Activated naive CD4-positive, alpha-beta T cell (primary cell): ENCODE measurements at places on chromosomes 6 and 20.

DNA sequence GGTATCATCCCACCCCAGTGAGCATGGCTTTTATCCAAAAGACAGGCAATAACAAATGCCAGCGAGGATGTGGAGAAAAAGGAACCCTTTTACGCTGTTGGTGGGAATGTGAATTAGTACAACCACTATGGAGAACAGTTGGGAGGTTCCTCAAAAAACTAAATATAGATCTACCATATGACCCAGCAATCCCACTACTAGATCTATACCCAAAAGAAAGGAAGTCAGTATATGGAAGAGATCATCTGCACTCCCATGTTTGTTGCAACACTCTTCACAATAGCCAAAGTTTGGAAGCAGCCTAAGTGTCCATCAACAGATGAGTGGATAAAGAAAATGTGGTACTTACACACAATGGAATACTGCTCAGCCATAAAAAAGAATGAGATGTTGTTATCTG, 5.9 kb upstream of the KIAA1755 start:
- no peak for DNase-seq

DNA sequence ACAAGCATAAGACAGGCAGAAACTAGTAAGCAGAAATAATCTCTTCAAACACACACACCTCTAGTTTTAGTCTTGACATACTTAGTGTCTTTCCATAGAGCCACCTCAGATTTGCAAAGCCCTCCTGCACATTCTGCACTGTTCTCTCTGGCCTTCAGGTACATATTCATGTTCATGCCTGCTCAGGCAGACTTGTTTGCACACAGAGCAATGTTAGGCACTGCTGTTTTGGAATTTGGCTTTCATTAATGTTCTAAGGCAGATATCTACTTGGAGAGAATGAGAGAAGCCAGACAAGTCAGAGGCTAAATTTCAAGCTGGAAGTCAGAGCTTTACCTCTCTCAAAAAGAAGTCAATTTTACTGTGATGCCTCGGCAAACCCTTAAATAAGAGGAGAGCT, 21.3 kb upstream of the DST start:
- DNase-seq, result no peak

- no peak for DNase-seq
Measured at GRCh38 chr6:125962900-125963497, 6.4 kb downstream of the HINT3 start.

DNA sequence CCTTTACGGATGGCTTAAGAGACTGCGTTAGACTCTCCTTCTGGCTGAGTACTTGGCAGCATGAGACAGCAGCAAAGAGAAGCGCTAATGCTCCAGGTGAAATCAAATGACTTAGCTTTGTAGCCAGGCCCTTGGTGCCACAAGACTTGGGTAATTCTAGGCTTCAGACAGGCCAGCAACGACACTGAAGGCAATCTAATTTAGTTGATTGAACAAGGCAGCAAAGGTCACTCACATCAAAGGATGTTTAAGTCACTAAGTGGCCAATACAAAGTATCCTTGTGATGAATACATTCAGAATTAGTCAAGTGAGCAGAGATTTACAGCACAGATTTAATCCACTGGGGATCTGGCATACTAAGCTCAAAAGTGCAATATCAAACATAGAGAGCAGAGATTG, 113.2 kb downstream of the FAM83B start:
- DNase-seq, result no peak

GRCh38 chr6:104579310-104579863, 280.3 kb downstream of the HACE1 start:
- DNase-seq, result no peak

DNA sequence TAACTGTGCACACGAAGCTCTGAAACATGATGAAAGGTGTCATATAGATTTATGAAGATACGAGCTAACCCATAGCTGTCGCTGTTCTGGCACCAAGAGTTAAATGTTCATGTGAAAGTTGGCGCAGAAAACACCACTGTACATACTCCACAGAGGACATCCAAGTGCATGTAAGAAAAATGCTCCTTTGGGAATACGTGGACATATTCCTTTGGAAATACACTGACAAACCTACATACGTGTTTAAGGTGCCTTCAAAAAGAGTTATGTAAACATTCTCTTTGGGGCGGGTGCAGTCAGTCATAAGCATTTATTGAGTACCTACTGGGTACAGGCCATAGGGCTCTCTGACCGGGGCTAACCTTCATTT, 723 bp upstream of the ARID1B start:
- no peak for DNase-seq

DNA sequence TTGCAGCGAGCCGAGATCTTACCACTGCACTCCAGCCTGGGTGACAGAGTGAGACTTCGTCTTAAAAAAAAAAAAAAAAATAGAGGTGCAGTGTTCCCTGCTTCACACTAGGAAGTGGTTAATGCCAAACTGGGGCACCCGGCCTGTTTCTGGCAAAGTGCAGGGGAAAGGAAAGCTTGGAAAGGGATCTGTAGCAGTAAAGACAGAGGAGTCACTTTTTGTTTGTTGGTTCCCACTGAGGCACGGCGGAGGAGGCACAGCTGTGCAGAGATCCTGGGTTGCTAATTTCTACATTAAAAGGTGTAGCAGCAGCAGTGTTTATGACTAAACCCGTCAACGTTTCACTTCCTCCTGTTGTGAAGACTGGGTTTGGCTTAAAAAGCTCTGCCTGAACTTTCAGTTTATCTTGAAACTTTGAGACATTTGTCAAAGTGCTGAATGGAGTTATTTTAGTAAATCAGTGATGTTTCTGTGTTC, 125.6 kb downstream of the CARMIL1 start:
- no peak for DNase-seq

DNA sequence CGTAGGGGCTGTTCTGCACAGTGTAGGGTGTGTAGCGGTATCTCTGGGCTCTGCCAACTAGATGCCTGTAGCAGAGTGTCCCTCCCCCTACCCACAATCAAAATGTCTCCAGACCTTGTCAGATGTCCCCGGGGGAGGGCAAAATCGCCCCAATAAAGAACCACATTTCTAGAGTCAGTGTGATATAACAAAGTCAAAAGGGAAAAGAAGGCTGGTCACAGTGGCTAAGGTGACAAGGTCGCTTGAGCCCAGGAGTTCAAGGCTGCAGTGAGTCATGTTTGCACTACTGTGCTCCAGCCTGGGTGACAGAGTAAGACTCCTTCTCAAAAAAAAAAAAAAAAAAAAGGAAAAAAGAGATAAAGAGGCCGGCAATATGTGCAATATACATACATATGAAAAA, 11.7 kb upstream of the CEP43 start:
- no peak for DNase-seq

DNA sequence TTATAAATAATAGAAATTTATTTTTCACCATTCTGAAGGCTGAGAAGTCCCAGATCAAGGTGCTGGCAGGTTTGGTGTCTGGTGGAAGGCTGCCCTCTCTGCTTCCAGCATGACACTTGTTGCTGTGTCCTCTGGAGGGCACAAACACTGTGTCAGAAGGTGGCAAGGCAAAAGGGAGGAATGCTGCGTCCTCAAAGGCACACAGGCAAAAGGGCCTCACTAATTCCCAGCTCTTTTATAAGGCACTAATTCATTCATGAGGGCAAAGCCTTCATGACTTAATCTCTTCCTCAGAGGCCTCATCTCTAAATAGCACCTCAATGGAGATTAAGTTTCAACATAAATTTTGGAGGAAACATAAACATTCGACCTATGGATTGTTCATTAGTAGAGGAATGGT, 209.5 kb upstream of the SMLR1 start:
- DNase-seq, result no peak

DNA sequence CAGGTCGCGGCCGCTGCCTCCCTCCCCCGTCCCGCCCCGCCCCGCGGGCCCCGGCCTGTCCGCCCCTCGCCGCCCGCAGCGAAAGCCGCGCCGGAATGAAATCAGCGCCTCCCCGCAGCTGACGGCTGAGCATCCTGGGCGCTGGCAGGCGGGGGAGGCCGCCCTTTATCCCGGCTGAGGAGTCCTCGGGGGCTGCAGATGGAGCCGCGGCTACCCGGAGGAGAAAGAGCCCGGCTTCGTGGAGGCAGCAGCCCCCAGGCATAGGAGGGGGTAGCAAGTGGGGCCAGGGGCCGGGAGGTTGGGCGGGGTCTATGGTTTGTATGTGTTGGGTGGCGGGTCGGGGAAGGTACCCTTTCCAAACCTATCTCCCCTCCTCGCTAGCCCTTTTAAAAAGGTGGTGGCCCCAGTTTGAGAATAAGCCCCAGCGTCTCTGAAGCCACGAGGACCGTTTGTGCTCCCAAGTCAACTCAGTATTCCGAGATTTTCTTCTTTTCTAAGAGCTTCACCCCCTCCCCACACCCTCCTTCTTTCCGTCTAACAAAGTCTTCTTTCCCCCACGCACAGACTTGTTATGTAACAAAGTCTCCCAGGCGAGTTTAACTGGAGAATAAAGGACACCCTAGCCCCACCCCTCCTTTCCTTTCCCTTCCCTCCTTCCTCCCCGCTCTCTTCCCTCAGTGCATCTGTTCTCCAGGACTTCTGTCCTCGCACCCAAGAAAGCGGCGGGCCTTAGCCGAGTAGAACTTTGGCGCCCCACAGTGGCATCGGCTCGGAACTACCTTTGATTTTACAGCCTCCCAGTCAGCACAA, 11.0 kb downstream of the POU3F2 start:
- peak; percentile 22 for DNase-seq

GRCh38 chr20:53706466-53707370, 113.1 kb upstream of the ZNF217 start:
- no peak for DNase-seq

- no peak for DNase-seq
Measured at GRCh38 chr6:26338810-26339209, 26.2 kb upstream of the BTN3A2 start.

DNA sequence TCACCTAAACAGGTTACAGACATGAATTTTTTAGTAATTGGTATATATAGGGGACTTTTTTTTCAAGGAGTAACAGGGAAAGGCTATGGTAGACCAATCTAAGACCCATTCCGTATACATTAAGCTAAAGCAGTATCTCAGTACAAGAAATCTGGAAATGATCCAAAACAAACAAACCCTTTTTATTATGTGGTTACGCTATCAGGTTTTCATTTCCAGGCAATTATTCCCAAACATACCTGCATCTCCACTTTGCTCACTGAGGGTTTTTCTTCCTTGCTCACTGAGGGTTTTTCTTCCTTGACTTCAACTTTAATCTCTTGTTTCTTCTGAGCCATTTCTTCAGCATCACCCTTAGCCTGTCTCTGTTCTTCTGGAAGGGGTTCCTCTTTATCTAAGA, 107.3 kb downstream of the EPB41L2 start:
- DNase-seq, result no peak

GRCh38 chr6:11592294-11592906, 54.9 kb downstream of the TMEM170B start:
- DNase-seq, result no peak

DNA sequence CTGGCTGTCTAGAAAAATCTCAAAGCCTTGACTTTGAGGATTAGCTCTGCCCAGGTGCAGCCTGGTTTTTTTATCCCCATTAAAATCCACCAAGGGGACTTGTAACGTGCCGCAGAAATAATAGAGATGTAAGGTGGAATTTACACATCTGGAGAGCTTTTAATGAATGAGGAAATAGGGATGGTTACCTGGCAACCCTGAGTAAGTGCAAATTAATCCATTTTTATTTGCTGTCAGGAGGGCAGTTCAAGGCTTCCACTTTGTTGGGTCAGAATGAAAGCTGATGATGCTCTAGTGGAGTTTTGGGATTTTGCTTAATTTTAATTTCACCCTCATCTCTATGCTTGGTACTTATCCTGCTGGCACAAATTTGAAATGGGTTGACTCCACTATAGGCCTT, 163.4 kb upstream of the CEP162 start:
- DNase-seq, result no peak

- no peak for DNase-seq
Measured at GRCh38 chr6:155378276-155378675, 64.0 kb upstream of the TFB1M start.

DNA sequence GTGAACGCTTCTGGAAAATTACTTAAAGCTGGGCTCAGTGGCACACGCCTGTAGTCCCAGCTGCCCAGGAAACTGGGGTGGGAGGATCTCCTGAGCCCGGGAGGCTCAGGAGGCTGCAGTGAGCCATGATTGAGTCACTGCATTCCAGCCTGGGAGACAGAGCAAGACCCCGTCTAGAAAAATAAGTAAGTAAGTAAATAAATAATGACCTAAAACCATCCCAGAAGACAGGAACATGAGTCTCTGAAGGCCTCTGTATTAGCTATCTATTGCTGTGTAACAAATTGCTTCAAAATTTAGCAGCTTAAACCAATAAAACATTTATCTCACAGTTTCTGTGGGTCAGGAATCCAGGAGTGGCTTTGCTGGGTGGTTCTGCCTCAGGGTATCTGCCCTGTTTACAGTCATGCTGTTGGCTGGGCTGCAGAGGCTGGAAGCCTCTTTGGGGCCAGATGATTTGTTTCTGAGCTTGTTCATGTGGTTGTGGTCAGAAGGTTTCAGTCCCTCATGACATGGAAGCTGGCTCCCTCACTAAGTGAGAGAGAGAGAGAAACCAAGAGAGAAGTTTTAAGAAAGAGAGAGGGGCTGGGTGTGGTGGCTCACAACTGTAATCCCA, 48.4 kb upstream of the NCOA3 start:
- no peak for DNase-seq

- no peak for DNase-seq
Measured at GRCh38 chr20:39853636-39854035, 835.4 kb downstream of the MAFB start.

DNA sequence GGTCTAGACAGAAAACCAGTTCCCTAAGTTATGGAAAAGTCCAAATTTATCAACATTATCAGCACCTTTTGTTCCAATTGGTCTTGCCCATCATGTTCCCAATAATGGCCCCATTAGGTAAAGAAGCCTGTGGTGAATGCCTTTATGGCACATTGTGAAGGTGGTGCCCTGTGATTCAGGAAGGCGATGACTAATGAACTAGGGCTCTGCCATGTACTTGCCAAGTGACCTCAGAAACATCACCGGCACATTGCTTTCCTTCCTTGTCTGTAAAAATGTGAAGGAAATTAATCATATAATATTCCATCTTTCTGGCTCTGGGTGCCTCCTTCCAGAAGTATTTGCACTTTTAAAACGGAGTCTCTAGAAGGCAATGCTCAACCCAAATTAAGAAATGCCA, 132.3 kb downstream of the UNC5CL start:
- no peak for DNase-seq

GRCh38 chr6:37103169-37104039, 66.5 kb upstream of the PIM1 start:
- no peak for DNase-seq
